ENCODE measurements at places on chromosomes 2 and 18. TPM values are rescaled to one million over a fixed set of nuclear protein-coding genes. Genes with fewer than 3 reads are reported as not detected.

Gene ATOH8
- total RNA-seq: 12.7 TPM

Gene GPC1
- 23.9 TPM for total RNA-seq

Gene CTAGE1
- total RNA-seq: not detected

Gene PROC
- not detected for total RNA-seq

Gene REG1B
- not detected for total RNA-seq

Measured in endothelial cell of umbilical vein (primary cell).